Esophagus muscularis mucosa (tissue), 4 donors: ENCODE measurements at places on chromosomes 5 and 9.

DNA sequence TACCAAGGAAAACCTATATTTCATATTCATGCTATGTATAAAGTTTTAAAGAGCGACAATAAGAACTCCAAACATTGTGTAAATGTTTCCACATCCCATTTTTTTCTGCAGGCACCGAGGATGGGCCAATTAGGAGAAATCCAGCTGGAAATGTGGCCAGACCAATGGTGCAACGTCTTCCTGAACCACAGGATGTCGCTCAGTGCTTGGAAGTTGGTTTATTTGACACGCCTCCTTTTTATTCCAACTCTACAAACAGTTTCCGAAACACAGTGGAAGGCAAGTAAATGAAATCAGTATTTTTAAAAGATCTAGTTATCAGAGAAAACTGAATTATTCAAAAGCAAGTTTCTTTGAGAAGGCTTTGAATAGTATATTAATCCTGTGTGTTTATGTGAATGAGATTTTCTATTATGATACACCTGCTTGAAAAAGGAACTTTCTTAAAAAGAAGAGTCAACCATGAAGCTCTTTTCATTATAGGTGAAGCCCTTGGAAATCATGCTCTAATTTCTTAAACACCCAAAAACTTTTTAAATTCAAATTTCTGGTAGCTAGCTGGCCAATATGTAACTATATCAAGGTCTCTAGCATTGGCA, 9.1 kb downstream of the TYRP1 start:
- DNase-seq, result no peak
- H3K36me3 ChIP-seq, result no peaks in the 10 kb centered on the region
- no peaks in the 10 kb centered on the region for H3K27me3 ChIP-seq
- H3K27ac ChIP-seq, result no peak overlapping the region
- no peak overlapping the region for H3K4me3 ChIP-seq

- no peaks in the 10 kb centered on the region for H3K27me3 ChIP-seq
- no peaks in the 10 kb centered on the region for H3K36me3 ChIP-seq
- no peak for DNase-seq
- H3K4me3 ChIP-seq, result no peak overlapping the region
Observed at GRCh38 chr5:153983885-153984284, 54.8 kb downstream of the FAM114A2 start.

DNA sequence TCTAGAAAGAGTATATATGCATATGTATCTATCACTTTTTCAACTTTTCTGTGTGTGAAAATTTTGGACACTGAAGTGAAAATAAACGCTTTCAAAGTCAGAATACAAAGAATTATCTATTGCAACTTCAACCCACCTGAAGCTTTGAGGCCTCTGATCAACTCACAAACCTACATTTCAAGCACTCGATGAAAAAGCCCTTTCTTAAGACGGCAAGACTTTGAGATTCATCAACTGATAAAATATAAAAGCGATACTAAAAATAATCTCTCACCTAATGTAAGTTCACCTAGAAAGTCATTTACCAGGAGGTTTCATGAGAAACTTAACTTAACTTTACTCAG, 1.2 kb downstream of the GOLPH3 start:
- H3K27me3 ChIP-seq, result no peaks in the 10 kb centered on the region
- H3K36me3 ChIP-seq, result no peaks in the 10 kb centered on the region
- peak overlapping the region; percentile 99 for H3K27ac ChIP-seq
- DNase-seq, result no peak
- H3K4me1 ChIP-seq, result peaks cover 59% of the 10 kb centered on the region

- H3K4me1 ChIP-seq, result no peaks in the 10 kb centered on the region
- no peak for DNase-seq
- H3K4me3 ChIP-seq, result no peak overlapping the region
- H3K27ac ChIP-seq, result no peak overlapping the region
- peaks cover 15% of the 10 kb centered on the region for H3K27me3 ChIP-seq
Observed at GRCh38 chr9:87803623-87804345, 77.9 kb downstream of the CTSL start.

- H3K4me1 ChIP-seq, result peaks cover 23% of the 10 kb centered on the region
- no peaks in the 10 kb centered on the region for H3K36me3 ChIP-seq
- no peak for DNase-seq
- H3K27me3 ChIP-seq, result no peaks in the 10 kb centered on the region
Observed at GRCh38 chr5:124878583-124879342, 132.3 kb upstream of the ZNF608 start.

DNA sequence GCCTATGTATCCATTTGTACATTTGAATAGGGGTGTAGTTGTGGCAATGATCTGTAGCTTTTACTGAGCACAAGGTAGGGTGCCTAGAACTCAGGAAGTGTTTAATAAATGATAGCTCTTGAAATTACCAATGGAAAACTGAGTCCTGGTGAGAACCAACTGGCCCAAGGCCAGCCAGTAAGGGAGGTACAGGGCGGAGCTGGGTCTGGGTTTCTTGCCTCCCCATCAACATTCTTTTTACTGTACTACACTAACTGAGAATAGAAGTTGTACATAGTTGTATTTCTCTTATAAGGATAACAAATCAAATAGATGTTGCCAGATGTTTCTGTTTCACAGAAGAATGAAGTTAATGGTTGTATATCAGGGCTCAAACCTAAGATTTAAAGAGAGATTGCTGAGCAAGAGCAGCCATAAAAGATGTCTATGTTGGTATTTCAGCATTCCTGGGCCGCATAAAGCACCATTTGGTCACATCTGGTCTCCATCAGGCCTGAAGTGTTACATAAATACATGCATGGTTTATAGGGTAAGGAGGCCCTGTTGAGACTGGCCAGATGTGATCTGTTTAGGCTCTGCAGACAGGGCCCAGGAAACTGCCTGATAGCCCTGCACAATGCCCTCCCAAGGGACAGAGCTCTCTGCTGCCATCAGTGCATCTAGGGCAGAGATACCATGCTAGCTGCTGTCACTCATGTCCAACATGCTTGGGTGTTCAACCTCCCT, 210.5 kb downstream of the NXNL2 start:
- peaks cover 66% of the 10 kb centered on the region for H3K4me1 ChIP-seq
- H3K27ac ChIP-seq, result peak overlapping the region; percentile 74
- H3K27me3 ChIP-seq, result no peaks in the 10 kb centered on the region
- DNase-seq, result peak; percentile 64

DNA sequence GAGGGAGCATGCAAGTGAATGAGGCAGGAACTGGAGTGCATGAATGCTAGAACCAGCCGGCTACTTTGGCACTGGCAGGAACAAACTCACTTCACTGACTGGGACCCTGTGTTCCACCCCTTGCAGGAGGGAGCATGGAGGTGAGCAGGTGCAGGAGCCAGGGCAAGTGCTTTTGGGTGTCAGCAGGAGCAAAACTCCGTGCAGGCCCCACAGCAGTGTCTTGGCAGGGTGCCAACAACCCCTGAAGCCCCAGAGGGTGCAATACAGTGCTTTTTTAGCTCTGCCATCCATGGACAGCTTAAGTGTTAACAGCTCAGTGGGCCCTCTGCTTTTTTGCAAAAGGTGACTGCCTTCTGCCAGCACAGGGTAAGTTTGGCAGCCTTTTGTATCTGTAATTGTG, 245.8 kb upstream of the PCSK5 start:
- no peak for DNase-seq
- H3K4me3 ChIP-seq, result no peak overlapping the region
- no peaks in the 10 kb centered on the region for H3K4me1 ChIP-seq
- no peaks in the 10 kb centered on the region for H3K36me3 ChIP-seq
- H3K27ac ChIP-seq, result no peak overlapping the region
- no peaks in the 10 kb centered on the region for H3K27me3 ChIP-seq

GRCh38 chr9:90775657-90776056, 26.0 kb upstream of the SYK start:
- H3K4me3 ChIP-seq, result no peak overlapping the region
- H3K27ac ChIP-seq, result no peak overlapping the region
- H3K27me3 ChIP-seq, result no peaks in the 10 kb centered on the region
- no peaks in the 10 kb centered on the region for H3K36me3 ChIP-seq

DNA sequence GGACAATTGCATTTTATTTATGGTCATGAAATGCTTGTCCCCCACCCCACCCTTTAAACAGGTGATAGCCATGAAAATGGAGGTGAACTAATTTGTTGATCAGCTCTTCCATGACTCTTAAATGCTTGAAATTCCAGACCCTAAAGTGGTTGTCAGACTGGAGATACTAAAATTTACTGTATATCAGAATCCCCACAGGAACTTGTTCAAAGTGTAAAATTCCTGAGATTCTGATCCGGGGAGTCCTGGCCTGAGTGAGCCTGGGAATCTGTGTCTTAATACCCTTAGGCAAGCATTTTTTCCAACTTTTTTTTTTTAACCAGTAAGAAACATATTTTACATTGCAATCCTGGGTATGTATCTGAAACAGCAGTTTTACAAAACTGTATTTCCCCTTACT, 4.7 kb downstream of the SKP2 start:
- no peaks in the 10 kb centered on the region for H3K27me3 ChIP-seq
- H3K36me3 ChIP-seq, result peaks cover 81% of the 10 kb centered on the region
- H3K4me3 ChIP-seq, result no peak overlapping the region
- H3K27ac ChIP-seq, result no peak overlapping the region

- H3K36me3 ChIP-seq, result no peaks in the 10 kb centered on the region
- H3K27me3 ChIP-seq, result no peaks in the 10 kb centered on the region
- H3K4me3 ChIP-seq, result no peak overlapping the region
Observed at GRCh38 chr9:85062385-85063022, 393.0 kb downstream of the NTRK2 start.

DNA sequence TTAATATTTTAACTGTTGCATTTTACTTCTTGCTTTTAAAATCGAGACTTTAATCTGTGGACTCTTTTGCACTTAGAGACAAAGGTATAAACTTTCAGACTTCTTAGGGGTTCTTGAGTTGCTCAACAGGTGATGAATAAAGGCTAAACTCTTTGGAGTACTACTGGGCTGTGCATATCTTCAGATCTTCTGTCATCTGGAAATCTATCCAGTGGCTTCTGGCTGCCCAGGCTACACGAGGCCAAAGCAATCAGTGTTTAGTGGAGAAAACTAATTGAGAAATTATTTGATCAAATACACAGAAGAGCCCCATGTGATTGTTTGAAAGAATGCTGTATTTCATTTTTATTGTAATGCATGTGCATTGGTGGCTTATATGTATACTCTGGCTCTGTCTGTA, 146.1 kb downstream of the PBX3 start:
- no peak for DNase-seq
- H3K36me3 ChIP-seq, result no peaks in the 10 kb centered on the region
- no peak overlapping the region for H3K4me3 ChIP-seq

- no peak for DNase-seq
- no peak overlapping the region for H3K27ac ChIP-seq
- no peak overlapping the region for H3K4me3 ChIP-seq
- H3K4me1 ChIP-seq, result no peaks in the 10 kb centered on the region
- no peaks in the 10 kb centered on the region for H3K36me3 ChIP-seq
Observed at GRCh38 chr5:125390326-125390725, 643.9 kb upstream of the ZNF608 start.

DNA sequence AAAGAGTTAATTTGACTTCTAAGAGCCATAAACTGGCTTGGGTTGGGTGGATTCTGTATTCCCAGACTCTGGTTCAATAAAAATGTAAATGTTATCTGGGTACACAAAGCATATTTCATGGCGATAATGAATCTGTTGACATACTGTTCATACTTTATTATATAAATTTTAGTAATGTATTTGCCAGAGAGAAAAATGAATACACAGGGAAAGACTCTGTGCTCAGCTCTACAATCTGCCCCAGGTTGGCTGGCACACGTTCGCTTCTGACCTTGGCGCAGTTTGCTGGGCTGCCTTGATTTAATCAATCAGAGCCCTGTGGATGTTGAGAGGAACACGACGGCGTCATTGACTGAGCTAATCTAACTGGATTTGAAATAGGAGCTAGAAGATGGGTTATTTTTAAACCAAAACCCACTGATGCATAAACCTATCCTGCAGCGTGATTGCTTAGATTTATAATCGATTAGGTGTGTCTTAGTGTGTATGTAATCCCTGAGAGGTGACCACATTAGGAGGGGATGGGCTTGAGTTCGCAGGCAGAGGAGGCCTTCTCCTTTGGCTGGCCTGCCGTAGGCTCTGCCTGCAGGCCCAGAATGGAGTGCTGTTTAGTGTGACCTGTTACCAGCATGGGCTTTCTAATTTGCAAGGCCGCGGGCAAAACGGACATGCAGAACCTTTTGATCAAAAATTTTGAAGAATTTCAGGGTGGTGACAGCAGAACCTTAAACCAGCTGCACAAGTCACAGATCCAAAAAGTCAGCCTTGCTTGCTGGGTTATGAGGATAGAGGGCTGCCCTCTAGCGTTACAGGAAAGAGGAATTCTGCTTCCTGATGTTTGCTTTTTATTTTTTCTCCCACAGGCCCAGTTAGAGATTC, 3.9 kb upstream of the ADCY2 start:
- DNase-seq, result peak; percentile 82
- no peaks in the 10 kb centered on the region for H3K27me3 ChIP-seq
- peaks cover 17% of the 10 kb centered on the region for H3K4me1 ChIP-seq
- H3K4me3 ChIP-seq, result no peak overlapping the region
- H3K27ac ChIP-seq, result no peak overlapping the region

GRCh38 chr5:168749391-168750100, 170.4 kb upstream of the PANK3 start:
- no peaks in the 10 kb centered on the region for H3K4me1 ChIP-seq
- no peak for DNase-seq
- H3K36me3 ChIP-seq, result peaks cover 5% of the 10 kb centered on the region
- H3K27me3 ChIP-seq, result no peaks in the 10 kb centered on the region
- H3K27ac ChIP-seq, result no peak overlapping the region

- H3K27ac ChIP-seq, result no peak overlapping the region
- no peak for DNase-seq
- H3K27me3 ChIP-seq, result no peaks in the 10 kb centered on the region
- no peaks in the 10 kb centered on the region for H3K36me3 ChIP-seq
- peaks cover 3% of the 10 kb centered on the region for H3K4me1 ChIP-seq
Observed at GRCh38 chr9:32398207-32398606, 13.8 kb downstream of the ACO1 start.

GRCh38 chr9:36486329-36486932, 86.3 kb upstream of the MELK start:
- no peaks in the 10 kb centered on the region for H3K36me3 ChIP-seq
- no peaks in the 10 kb centered on the region for H3K27me3 ChIP-seq

- H3K36me3 ChIP-seq, result no peaks in the 10 kb centered on the region
- H3K27ac ChIP-seq, result no peak overlapping the region
- no peak overlapping the region for H3K4me3 ChIP-seq
- H3K4me1 ChIP-seq, result no peaks in the 10 kb centered on the region
- H3K27me3 ChIP-seq, result no peaks in the 10 kb centered on the region
- peak; percentile 72 for DNase-seq
Observed at GRCh38 chr5:133524666-133525065, 87.7 kb downstream of the FSTL4 start.

- no peak overlapping the region for H3K4me3 ChIP-seq
- no peaks in the 10 kb centered on the region for H3K27me3 ChIP-seq
- H3K4me1 ChIP-seq, result no peaks in the 10 kb centered on the region
- no peak overlapping the region for H3K27ac ChIP-seq
- DNase-seq, result no peak
Observed at GRCh38 chr5:110625376-110625999, 101.0 kb downstream of the TMEM232 start.

GRCh38 chr5:69032009-69032408, 61.8 kb upstream of the SLC30A5 start:
- no peak overlapping the region for H3K4me3 ChIP-seq
- H3K36me3 ChIP-seq, result no peaks in the 10 kb centered on the region
- no peak overlapping the region for H3K27ac ChIP-seq
- peak; percentile 39 for DNase-seq
- H3K4me1 ChIP-seq, result no peaks in the 10 kb centered on the region
- H3K27me3 ChIP-seq, result no peaks in the 10 kb centered on the region
